ENCODE measurements at places on chromosomes 4 and X. TPM values are rescaled to one million over a fixed set of nuclear protein-coding genes. Genes with fewer than 3 reads are reported as not detected.

GRCh38 chrX:147565237-147565636, 346.5 kb upstream of the FMR1 start:
- no peak for DNase-seq

DNA sequence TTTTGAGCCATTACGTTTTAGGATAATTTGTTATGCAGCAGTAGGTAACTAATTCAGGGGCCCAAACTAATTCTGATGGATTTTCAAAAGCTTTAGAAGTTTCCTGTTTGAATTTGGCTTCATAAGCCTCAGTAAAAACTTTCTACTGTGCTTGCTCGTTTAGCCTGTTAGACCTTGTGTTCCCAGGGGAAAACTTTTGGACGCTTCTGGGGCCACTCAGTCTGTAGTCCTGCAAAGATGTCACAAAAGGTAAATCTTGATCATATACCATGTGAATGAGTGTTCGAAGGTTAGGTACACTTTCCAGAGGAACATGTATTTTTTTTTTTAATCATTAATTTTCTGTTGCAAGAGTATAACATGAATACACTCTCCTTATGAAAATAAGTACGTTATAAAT, 70.7 kb downstream of the SUPT20HL2 start:
- DNase-seq = no peak

NPY2R gene
- total RNA-seq = not detected

TNMD gene
- not detected for total RNA-seq

TCEAL6 gene
- 1.4 TPM for total RNA-seq

DNA sequence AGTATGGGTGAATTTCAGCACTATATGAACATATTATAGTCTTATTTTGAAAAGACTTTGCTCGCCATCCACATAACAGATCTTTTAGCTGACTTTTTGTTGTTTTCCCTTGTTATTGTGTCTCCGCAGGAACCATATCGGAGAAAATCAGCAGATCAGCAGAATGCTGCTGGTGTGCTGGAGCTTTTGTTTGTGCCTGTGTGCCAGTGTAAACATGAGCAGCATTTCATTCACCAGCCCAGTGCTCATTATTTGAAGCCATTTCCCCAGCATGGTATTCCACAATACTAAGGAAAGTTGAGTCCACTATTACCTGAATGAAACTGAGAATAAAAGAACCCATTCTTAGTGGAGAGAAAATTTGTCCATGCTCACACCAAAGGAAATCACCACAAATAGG, 261.8 kb upstream of the ARX start:
- no peak for DNase-seq

- DNase-seq = no peak
Measured at GRCh38 chrX:26922278-26922677, 540.9 kb downstream of the PPP4R3C start.

DNA sequence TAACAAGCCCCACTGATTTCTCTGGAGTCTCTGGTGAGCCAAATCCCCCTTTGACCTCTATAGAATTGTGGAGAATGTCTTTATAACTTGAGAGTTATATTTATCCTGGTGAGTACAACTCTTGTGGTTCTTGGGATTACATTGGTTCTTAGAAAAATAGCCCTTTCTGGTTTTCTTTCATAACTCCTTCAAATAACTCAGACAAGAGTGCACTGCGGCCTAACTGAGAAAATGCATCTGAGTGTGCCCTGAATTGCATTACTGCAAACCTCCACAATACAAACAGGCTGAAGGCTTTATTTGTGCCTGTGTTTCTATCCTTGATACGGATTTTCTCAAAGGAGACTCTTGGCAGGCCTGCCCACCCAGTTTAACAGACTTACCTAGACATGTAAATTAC, 2.7 kb downstream of the BEX3 start:
- no peak for DNase-seq

ANAPC4 gene
- total RNA-seq = 44.0 TPM
